ENCODE measurements at places on chromosomes 7 and 10.

DNA sequence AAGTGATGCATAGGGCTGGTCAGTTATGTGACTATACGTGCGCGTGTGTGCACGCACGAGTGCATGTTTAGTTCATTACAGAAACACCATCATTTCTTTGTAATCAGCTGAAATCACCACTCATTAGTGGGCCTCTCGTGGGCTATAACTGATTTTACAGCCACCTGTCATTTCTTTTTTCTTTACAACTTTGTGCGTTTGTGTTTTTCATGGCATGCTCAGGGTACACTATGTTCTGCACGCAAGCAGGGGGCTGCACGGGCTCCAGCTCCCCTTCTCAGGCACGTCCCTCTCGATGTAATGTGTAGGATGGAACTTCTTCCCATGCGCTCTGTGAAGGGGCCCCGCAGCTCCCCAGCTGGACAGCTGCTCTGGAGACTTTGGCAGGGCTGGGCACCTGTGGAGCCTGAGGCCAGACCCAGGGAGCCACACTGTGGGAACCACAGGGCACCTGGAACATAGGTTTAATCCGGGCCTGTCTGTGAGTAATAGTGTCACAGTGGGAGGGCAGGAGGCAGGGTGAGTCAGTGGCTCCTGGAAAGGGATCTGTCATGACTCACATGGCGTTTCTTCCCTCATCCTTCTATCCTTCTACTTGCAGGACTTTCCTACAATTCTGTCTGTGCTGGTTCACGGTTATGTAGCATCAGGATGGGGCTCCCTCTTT, 4.9 kb downstream of the GCK start:
- DNase-seq = no peak

- no peak for DNase-seq
Measured at GRCh38 chr7:91949221-91950009, 8.8 kb downstream of the AKAP9 start.

GRCh38 chr10:102608487-102608886, 35.8 kb upstream of the TRIM8 start:
- no peak for DNase-seq

- DNase-seq = no peak
Measured at GRCh38 chr7:137025469-137026175, 157.2 kb downstream of the CHRM2 start.

GRCh38 chr7:5237286-5237685, 45.5 kb upstream of the SLC29A4 start:
- peak; percentile 22 for DNase-seq

- peak; percentile 63 for DNase-seq
Measured at GRCh38 chr7:106486331-106486730, 174.6 kb downstream of the CCDC71L start.

- no peak for DNase-seq
Measured at GRCh38 chr10:103852856-103853255, 2.5 kb downstream of the SH3PXD2A start.

GRCh38 chr7:116709336-116709735, 37.3 kb downstream of the MET start:
- no peak for DNase-seq

- DNase-seq = no peak
Measured at GRCh38 chr7:127946847-127947246, 84.4 kb downstream of the LRRC4 start.

DNA sequence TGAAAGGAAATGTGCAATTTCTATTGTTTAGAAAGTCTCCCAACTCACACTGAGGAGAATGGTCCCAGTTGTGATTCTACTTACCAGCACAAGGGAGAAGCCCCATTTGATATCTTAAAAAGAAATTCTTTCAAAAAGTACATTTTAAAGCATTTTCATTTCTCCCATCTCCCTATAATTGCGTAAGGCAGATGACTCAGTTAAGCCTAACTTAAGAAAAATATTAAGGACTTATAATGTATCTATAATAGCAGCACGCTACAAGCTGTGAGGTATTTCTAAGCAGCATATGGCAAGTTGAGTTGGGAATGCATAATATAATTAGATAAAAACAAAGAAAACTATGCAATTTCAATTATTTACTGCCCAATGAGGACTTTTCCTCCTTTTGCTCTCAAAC, 8.5 kb upstream of the NRCAM start:
- no peak for DNase-seq

- DNase-seq = peak; percentile 88
Measured at GRCh38 chr10:580778-581177, 108.7 kb downstream of the DIP2C start.

GRCh38 chr10:79910344-79910743, 38.6 kb downstream of the SFTPD start:
- no peak for DNase-seq

GRCh38 chr7:47970761-47971160, 8.7 kb downstream of the HUS1 start:
- no peak for DNase-seq

DNA sequence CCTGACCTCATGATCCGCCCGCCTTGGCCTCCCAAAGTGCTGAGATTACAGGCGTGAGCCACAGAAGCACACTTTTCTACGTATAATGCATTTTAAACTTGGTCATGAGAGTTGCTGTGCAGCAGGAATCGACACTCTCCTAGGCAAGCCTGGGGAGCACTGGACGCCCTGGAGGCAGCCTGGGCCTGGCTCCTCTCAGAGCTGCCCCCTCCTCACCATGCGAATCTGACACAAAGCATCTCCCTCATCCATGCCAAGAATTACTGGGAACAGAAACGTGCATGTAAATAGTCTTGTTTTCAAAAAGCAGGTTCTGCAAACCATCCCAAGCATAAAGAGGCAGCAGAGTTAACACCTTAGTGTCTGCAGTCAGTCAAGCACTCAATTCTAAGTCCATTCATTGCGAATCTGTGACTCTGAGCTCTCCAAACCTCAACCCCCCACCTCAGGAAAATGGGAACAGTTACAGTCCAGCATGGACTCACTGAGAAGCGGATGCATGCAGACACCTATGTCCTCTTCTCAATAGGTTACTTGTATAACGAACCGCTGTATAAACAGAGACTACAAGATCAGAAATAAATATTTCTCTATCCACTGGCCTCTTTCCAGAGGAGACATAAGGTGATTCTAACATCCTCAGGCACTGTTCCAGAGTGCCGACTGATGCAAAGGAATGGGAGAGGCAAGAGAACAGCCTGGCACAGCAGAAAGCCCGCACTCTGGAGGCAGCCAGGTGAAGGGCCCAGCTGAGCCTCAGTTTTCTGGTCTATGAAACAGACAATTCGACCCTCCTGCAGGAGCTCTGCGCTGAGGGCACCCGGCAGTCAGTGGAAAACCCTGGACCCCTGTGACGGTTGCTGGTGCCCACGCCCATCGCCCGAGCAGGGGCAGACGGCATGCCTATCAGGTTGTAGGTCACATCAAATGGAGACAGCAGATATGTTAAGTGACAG, 68.9 kb downstream of the MAD1L1 start:
- no peak for DNase-seq

GRCh38 chr10:31602541-31603234, 283.7 kb downstream of the ZEB1 start:
- peak; percentile 47 for DNase-seq

- DNase-seq = no peak
Measured at GRCh38 chr7:84985073-84985784, 201.6 kb downstream of the SEMA3D start.

DNA sequence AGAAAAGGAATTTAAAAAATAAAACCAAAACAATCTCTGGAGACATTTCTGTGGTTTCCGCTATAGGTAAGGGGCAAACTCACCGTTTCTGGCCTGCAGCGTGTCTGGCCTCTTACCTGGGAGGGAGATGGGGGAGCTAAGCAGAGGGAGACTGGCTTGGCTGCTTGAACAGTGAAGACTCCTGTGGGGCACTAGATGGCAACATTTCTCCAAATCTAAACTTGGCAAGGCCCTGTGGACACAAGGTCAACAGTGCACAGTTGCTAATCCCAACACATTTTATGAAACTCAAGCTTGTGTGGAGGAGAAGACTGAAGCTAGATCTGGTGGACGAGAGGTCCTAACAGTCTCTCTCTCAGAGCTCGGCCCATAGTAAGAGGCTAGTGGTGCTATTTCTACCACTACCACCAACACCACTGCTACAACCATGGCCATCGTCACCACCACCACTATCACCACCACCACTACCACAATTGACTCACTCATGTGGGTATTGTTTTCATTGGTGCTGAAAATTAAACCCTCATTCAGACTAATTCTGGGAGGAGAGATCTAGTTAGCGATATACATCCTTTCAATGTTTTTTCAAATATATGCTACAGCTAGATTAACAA, 28.4 kb upstream of the CDHR3 start:
- DNase-seq = no peak

GRCh38 chr10:90652519-90652918, 205.3 kb downstream of the HTR7 start:
- DNase-seq = no peak

DNA sequence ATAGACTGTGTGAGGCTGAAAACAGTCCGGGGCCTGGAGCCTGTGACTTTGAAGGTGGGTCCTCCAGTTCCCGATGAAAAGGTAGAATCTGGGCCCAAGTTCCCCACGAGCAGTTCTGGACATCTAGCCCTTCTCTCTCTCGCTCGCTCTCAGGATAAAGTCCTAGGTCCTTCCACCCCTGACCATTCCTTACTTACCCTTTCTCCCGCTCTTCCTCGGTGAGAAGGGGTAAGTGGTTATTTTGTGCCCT, 713 bp downstream of the IMMP2L start:
- no peak for DNase-seq

GRCh38 chr7:69597278-69598076, 798 bp upstream of the AUTS2 start:
- no peak for DNase-seq

- peak; percentile 27 for DNase-seq
Measured at GRCh38 chr7:353746-354325, 63.9 kb downstream of the FOXL3 start.

- DNase-seq = no peak
Measured at GRCh38 chr10:130135676-130136225, 440 bp upstream of the GLRX3 start.

- DNase-seq = no peak
Measured at GRCh38 chr10:118840071-118840775, 85.5 kb upstream of the CACUL1 start.

GRCh38 chr7:71480791-71481190, 348.8 kb downstream of the GALNT17 start:
- no peak for DNase-seq

DNA sequence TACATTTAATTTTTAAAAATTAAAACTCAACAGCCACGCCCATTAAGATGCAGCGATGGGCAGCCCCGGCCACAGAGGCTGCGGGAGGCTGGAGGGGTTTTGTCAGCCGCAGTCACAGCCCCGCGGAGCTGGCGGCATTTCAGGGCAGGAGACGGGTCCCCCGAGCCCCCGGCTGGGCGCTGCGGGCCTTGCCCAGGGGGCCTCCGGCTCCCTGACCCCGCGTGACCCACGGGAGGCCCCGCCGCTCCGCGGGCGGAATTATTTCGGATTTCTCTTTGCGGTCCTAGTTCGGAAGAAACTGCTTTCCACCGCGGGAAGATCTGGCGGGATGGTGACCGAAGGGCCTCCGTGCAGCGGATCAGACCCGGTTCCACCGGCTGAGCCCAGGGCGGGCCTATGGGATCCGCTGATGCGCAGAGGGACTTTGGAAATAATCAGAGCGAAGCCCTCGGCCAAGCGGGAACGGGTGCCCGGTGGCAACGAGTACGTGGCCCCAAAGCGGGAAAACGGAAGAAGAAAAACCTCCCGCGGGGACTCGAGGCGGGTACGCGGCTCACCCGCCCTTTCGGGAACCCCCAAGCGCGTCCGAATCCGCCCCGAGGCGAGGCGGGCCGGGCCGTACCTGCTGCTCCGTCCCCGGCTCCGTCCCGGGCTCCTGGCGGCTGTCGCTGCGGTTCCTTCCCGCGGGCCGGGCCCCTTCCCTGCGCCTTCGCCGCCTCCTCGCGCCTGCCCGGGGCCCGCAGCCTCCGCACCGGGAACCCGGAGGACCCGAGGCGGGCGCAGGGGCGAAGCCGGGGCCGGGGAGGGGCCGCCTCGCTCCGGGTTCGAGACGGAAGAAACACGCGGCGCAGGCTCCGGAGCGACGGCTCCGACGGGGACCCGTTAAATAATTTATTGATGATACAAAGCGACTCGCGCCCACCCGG, 1.7 kb downstream of the NKX6-2 start:
- DNase-seq = no peak

GRCh38 chr10:36591436-36591835, 534.0 kb upstream of the ANKRD30A start:
- no peak for DNase-seq

- no peak for DNase-seq
Measured at GRCh38 chr7:33626869-33627268, 278.5 kb upstream of the BMPER start.

DNA sequence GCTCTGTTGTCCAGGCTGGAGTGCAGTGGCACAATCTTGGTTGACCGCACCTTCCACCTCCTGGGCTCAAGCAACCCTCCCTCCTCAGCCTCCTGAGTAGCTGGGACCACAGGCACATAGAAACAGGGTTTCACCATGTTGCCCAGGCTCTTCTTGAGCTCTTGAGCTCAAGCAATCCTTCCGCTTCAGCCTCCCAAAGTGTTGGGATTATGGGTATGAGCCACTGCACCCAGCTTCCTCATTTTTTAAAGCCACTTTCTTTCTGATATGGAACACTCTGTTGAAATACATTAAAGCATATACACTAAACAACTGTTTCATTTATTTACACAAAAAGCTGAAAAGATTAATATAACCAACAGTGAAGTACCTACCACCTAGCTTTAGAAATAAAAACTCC, 117.2 kb downstream of the CLEC2L start:
- no peak for DNase-seq

- DNase-seq = no peak
Measured at GRCh38 chr7:111783854-111784253, 221.6 kb upstream of the IMMP2L start.

All from GM04503 (cell line).